NCI-H2171 (cell line): ENCODE measurements at places on chromosomes 3 and 15.

DNA sequence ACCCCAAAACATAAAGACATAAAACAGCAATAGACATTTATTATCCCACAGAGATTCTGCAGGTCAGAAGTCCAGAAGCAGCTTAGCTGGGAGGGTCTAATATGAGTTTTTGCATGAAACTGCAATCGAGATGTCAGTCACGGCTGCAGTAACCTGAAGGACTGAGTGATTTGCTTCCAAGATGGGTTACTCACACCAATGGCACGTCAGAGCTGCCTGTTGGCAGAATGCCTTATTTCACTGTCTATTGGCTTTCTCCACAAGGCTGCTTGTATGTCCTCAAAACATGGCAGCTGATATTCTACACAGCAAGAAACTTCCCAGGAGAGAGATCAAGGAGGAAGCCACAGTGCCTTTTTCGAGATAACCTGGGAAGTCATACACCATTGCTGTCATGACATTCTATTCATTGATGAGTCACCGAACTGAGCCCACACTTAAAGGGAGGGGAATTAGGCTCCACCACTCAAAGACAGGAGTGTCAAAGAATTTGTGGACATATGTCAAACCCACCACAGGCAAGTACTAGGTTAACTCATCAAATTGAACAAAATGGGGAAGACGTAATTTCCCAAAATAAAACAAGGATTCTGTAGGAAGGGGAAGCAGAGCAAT lies 122.2 kb downstream of the SYNPR start:
- no peak for DNase-seq

- DNase-seq: no peak
Observed at GRCh38 chr3:150410311-150411105, 2.4 kb downstream of the TSC22D2 start.

DNA sequence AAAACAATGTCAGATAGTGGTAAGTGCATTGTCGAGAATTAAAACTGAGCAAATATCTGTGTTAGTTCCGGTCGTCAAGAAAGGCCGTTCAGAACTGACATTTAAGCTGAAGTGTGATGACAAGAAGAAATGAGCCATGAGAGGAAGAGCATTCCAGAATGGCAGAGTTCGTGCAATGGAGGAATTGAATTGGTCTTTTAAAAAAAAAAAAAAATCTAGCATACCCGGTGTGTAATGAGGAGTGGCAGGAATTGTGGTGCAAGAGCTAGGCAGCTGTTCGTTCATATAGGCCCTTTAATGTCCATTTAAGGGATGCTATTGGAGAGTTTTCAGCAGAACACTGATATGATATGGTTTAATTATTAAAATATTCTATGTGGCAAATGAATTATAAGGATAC lies 2.6 kb upstream of the GBE1 start:
- no peak for DNase-seq

GRCh38 chr3:152069871-152070270 lies 196.4 kb downstream of the SUCNR1 start:
- DNase-seq: no peak

DNA sequence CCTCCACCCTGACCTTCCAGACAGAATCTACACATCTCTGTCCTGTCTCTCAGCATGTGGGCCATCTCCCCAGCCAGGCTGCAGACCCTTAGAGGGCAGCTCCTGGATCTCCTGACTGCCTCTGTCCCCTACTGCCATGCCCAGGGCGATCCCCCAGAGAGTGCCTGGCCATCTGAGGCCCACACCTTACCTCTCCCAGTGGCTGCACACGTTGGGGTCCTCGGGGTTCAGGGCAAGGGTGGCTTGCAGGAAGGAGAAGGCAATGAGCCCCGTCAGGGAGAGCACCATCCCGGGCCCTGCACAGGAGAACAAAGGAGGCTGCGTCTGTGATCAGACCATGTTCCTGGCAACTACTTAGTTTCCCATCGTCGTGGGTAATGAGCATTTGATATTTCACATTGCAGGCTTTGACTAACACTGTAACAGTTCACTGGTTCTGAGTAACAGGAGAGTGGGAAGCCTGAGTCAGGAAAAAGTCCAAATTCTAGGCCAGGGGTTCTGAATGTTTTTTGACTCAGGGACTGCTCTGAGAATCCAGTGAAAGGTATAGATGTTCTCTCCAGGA lies 125.4 kb downstream of the MEGF11 start:
- no peak for DNase-seq

GRCh38 chr3:3170998-3171397 lies 8.5 kb downstream of the CRBN start:
- DNase-seq: no peak

DNA sequence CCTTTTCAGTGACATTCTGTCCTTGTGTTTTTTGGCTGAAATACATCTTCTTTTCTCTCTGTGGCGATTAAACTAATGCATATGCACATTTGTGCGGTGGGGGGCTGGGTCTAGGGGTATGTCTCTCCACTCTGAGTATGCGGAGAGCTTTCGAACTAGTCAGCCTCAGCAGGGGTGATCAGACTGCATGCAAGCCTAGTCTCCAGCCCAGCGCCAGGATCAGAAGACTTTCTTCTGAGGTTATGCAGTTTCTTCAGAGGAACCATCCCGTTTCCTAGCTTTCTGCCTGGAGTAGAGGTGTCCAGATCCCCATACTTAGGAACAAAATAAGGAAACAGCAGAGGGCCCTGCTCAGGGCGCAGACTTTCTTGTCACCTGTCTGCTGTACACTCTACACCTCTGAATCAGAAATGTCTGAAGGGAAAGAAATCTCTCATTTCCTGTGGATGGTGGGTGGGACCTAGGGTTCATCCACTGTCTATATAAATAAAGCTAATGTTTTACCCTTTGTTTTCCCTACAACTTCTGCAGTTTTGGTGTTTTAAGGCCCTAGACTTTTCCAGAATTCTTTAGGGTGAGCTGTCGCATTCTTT lies 230.4 kb downstream of the ABHD5 start:
- no peak for DNase-seq

- DNase-seq: no peak
Observed at GRCh38 chr3:132721479-132722164, 587 bp downstream of the NPHP3 start.
